Stromal cell of bone marrow (primary cell): ENCODE measurements at places on chromosomes 7 and 10.

- DNase-seq, result no peak
These were observed 22.0 kb upstream of the CYP2C9 start for GRCh38 chr10:94916423-94916822.

DNA sequence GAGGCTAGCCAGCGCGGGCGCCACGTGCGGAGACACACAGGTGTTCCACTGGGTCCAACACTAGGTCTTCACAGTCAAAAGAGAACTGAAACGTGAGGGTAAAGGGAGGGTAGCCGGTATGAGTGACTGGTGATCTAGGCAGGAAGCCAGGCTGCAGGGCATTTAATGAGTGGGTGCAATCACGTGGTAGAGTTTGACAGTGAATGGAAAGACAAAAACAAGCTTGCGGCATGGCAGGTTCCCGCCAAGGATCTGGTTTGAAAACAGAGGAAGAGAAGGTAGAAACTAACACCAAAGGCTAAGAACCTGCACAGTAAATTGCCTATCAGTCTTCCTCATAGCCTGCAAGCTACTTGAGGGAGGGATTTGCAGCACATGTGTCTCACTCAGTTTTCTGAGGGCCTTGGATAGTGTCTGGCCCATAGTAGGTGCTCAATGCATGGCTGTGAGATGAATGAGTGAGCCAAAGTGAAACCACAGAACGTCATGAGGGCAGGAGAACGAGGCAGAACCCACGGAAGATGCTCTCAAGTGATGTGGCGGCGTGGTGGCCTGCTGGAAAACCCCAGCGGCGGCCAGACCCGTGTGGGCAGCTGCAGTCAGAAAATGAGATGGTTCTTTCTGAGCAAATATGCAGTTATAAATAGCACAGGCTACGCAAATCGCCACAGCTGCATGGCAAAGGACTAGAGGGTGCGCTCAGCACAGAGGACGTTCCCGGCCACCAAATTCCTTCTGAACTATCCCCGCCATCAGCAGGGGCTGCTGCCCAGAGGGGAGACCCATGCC is 183.6 kb upstream of the NFE2L3 start:
- DNase-seq, result no peak

DNA sequence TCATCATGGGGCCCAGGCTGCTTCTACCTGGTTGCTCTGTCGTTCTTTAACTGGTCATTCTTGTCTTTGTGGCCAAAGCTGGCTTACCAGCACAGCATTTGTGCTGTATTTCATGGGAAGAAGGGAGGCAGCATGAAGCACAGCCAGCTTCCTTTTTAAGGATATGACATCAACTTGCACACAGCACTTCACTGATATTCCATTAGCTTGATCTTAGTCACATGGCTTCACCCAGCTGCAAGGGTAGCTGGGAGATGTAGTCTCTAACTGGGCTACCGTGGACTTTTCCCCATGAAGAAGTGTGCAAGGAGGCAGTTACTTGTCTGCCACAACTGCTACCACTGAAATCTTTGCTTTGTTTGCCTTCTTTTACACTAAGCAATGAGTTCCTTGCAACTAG is 525.2 kb downstream of the LRMDA start:
- DNase-seq, result no peak

GRCh38 chr10:101032637-101033224 is 1.7 kb downstream of the SFXN3 start:
- DNase-seq, result peak; percentile 81

DNA sequence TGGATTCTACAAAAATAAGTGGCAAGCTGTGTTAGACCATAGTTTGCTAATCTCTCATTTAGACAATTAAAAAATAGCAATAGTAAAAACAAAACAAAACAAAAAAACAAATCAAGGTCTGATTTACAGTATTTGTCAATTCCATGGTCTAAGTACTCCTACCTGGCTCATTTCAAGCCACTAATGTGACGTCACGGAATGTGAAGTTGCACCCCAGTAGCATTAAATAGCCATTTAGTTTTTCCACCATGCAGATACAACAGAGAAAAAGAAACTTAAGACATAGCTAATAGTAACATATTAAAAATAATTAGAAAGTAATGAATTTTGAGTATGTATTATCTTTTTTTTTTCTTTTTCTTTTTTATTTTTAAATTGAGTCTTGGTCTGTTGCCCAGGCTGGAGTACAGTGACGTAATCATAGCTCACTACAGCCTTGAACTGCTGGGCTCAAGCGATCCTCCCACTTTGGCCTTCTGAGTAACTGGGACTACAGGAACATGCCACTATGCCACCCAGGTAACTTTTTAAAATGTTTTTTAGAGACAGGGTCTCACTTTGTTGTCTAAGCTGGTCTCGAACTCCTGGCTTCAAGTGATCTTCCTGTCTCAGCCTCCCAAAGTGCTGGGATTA is 101.2 kb downstream of the MKX start:
- DNase-seq, result no peak
